Thyroid gland (tissue), 4 donors: ENCODE measurements at places on chromosomes 5 and 9. TPM values are rescaled to one million over a fixed set of nuclear protein-coding genes. Genes with fewer than 3 reads are reported as not detected.

DNA sequence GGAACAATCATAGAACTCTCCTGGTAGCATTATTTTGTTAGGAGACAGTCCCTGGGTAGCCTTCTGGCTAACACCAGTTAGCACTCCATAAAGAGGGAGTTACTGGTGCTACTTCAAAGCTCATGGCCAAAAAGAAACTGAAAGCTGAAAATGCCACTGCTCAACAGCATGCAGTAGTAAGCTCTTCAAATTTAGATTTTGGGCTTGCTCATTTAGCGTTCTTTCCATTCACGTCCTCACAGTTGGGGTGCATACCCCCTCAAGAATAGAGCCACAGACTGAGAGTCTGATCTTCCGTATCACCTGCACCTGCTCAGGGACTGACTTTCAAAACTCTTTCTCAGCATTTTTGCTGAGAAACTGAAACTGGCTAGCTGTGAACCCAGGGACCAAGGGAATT is 24.7 kb downstream of the NTRK2 start:
- peaks cover 28% of the 10 kb centered on the region for H3K4me1 ChIP-seq
- H3K4me3 ChIP-seq = no peak overlapping the region
- H3K36me3 ChIP-seq = no peaks in the 10 kb centered on the region

GRCh38 chr5:24773261-24773660 is 128.5 kb upstream of the CDH10 start:
- no peak for DNase-seq

- H3K27me3 ChIP-seq = no peaks in the 10 kb centered on the region
- no peak for DNase-seq
- H3K36me3 ChIP-seq = peaks cover 14% of the 10 kb centered on the region
- H3K4me1 ChIP-seq = no peaks in the 10 kb centered on the region
These were observed 23.9 kb downstream of the GTF3C4 start for GRCh38 chr9:132694144-132694543.

DNA sequence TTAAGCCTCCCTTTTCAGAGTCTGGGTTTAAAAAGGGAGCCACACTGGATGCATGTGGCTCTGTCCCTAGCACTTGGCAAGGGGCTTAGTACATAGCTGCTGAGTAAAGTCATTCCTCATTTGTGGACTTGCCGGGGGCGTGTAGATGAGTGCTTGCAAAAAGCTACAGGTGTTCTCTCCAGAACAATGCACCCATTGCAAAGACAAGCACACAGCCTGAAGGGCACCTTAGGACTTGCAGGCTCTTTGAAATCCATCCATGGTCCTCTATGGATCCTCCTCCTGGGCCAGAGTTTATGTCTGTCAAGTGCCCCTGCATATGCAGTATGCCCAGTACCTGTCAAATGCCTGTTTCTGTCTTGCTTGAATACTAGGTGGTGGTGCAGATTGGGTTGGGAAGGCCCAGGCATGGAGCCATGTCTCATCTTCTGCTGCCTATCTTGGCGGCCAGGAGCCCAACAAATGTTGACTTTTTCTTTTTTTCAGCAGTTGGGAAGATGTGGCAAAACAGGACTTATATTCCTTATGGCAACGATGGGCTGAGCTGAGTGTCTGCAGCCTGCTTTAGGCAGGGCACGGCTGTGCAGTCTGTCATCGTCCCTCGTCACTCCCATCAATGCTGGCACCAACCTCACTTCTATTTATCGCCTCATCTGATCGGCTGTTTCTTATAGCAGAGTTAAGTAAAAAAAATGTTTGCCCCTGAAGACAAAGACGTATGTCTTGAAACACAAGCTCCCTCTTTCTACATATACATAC is 18.5 kb upstream of the SMIM32 start:
- H3K4me1 ChIP-seq = no peaks in the 10 kb centered on the region
- no peaks in the 10 kb centered on the region for H3K27me3 ChIP-seq
- DNase-seq = no peak
- no peak overlapping the region for H3K27ac ChIP-seq
- no peak overlapping the region for H3K4me3 ChIP-seq
- no peaks in the 10 kb centered on the region for H3K36me3 ChIP-seq

GRCh38 chr5:136656811-136657210 is 291.5 kb upstream of the TRPC7 start:
- H3K4me1 ChIP-seq = no peaks in the 10 kb centered on the region
- no peaks in the 10 kb centered on the region for H3K27me3 ChIP-seq
- no peak overlapping the region for H3K27ac ChIP-seq
- no peaks in the 10 kb centered on the region for H3K36me3 ChIP-seq
- no peak overlapping the region for H3K4me3 ChIP-seq

- no peaks in the 10 kb centered on the region for H3K27me3 ChIP-seq
- no peaks in the 10 kb centered on the region for H3K36me3 ChIP-seq
- H3K4me1 ChIP-seq = no peaks in the 10 kb centered on the region
- H3K27ac ChIP-seq = no peak overlapping the region
These were observed 38.8 kb upstream of the ARSB start for GRCh38 chr5:79023947-79024346.

DNA sequence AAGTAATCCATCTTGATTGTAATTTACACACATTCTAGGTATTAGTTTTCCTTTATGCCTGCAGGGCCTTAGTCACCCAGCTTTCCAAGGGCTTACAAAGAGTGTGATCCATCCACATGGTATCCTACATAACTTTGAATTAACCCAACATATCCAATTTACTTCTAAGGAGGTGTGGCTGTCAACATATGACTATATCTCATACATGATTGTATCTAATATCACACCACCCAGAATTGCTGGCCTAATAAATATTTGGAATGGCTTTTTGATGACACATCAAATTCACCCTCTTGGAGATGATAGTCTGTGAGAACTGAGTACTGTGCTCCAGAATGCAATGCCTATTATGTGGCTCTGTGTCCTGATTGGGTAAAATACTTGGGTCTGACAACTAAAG is 363.3 kb upstream of the GRIN3A start:
- no peaks in the 10 kb centered on the region for H3K27me3 ChIP-seq
- no peaks in the 10 kb centered on the region for H3K36me3 ChIP-seq
- H3K27ac ChIP-seq = no peak overlapping the region
- no peaks in the 10 kb centered on the region for H3K4me1 ChIP-seq
- DNase-seq = no peak

GRCh38 chr9:108047264-108047663 is 557.7 kb upstream of the KLF4 start:
- H3K4me1 ChIP-seq = no peaks in the 10 kb centered on the region
- H3K36me3 ChIP-seq = no peaks in the 10 kb centered on the region
- no peaks in the 10 kb centered on the region for H3K27me3 ChIP-seq
- no peak overlapping the region for H3K27ac ChIP-seq

The MCTP1 gene
- 28.6 TPM for total RNA-seq

The C5orf34 gene
- 1.7 TPM for total RNA-seq

The PCDHB5 gene
- 7.7 TPM for total RNA-seq

The KCNV2 gene
- total RNA-seq = not detected

The SPAAR gene
- total RNA-seq = 4.7 TPM
